ENCODE measurements at places on chromosomes 12 and 14.

DNA sequence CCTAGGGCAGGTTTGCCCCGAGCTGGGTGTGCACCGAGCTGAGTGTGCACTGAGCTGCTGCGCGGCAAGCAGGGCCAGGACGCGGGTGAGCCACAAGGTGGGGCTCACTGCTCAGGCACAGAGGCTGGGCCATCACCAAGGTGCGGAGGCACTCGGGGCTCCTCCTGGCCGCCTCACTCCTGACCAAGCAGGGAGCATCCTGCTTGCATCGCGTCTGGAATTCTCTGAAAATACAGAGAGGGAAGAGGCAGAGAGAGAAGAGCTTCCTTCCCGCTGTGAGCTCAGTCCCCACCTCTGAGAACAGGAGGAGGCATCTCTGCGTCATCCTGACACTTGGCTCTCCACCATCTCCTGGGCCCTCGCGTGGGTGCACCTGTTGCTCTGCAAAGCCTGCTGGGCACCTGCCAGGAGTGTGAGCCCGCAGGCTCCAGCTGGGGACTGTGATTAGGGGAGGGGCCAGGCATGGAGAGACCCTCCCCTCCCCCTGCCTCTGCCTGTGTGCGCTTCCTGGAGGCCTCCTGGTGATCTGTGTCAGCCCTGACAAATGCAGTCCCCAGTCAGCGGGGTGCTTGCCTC, 116.3 kb downstream of the GLT1D1 start:
- no peaks in the 10 kb centered on the region for H3K4me1 ChIP-seq
- no peaks in the 10 kb centered on the region for H3K27me3 ChIP-seq
- DNase-seq: no peak
- H3K36me3 ChIP-seq: no peaks in the 10 kb centered on the region

- H3K36me3 ChIP-seq: no peaks in the 10 kb centered on the region
- no peak overlapping the region for H3K27ac ChIP-seq
- no peak for DNase-seq
- H3K27me3 ChIP-seq: no peaks in the 10 kb centered on the region
- no peaks in the 10 kb centered on the region for H3K4me1 ChIP-seq
Measured at GRCh38 chr12:3836641-3837040, 36.6 kb downstream of the PARP11 start.

DNA sequence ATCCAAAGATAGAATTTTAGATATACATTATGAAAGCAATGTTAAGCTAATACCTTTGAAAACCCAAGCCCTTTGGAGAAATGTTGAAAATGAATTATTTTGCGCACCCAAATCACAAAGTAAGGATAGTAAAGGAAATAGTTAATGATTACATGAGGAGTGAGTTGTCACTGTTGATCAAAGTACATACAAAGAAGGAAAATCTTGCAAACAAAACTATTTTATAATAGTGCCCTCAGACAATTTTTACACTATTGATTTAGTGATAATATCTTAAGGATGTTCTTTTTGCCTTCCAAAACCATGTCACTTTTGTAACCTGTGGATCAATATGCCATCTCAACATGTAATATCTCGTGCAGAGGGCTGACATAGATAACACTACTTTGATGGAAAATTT, 146.8 kb downstream of the DUSP6 start:
- DNase-seq: no peak
- no peaks in the 10 kb centered on the region for H3K36me3 ChIP-seq

- DNase-seq: no peak
- H3K27ac ChIP-seq: no peak overlapping the region
- peaks cover 9% of the 10 kb centered on the region for H3K36me3 ChIP-seq
- H3K4me1 ChIP-seq: peaks cover 13% of the 10 kb centered on the region
Measured at GRCh38 chr14:90296641-90297040, 35.1 kb downstream of the NRDE2 start.

- H3K27ac ChIP-seq: no peak overlapping the region
- no peaks in the 10 kb centered on the region for H3K27me3 ChIP-seq
- no peak overlapping the region for H3K4me3 ChIP-seq
- no peak for DNase-seq
- peaks cover 4% of the 10 kb centered on the region for H3K4me1 ChIP-seq
Measured at GRCh38 chr12:63317286-63317846, 166.4 kb upstream of the AVPR1A start.

GRCh38 chr12:65935906-65936901, 111.9 kb downstream of the HMGA2 start:
- no peak overlapping the region for H3K4me3 ChIP-seq
- no peak for DNase-seq
- H3K4me1 ChIP-seq: no peaks in the 10 kb centered on the region
- H3K36me3 ChIP-seq: no peaks in the 10 kb centered on the region
- H3K27ac ChIP-seq: no peak overlapping the region

DNA sequence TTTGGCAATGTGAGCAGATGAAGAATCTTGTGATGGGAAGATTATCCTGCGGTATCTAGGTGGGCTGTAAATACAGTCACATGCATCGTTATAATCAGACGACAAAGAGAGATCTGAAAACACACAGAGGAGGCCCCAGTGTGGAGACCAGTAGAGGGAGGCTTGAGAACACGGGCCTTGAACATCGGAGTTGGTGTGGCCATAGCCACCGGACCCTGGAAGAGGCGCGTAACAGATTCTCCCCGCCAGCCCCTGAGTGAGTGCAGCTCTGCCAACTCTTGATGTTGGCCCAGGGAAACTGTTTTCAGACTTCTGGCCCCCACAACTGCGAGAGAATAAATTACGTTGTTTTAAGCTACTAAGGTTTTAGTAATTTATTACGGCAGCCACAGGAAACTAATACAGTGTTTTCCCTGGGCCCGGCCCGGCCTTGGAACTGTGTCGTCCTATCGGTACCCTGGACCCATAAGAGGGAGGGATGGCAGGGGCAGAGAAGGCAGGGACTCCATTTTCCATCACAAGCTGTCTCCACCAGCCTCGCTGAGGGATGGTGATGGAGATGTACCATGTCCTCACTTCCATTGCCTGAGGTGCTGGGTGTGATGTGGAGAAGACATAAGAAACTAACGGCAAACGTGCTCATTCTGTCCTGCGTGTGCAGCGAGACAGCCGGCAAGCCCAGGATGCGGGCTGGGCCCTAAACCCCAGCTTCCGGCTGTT, 91.6 kb downstream of the NTF3 start:
- H3K27me3 ChIP-seq: no peaks in the 10 kb centered on the region
- DNase-seq: no peak
- H3K36me3 ChIP-seq: no peaks in the 10 kb centered on the region
- H3K27ac ChIP-seq: no peak overlapping the region
- H3K4me1 ChIP-seq: no peaks in the 10 kb centered on the region
- H3K4me3 ChIP-seq: no peak overlapping the region

- H3K27me3 ChIP-seq: no peaks in the 10 kb centered on the region
- H3K36me3 ChIP-seq: no peaks in the 10 kb centered on the region
- H3K4me3 ChIP-seq: no peak overlapping the region
- H3K4me1 ChIP-seq: no peaks in the 10 kb centered on the region
Measured at GRCh38 chr12:15244926-15245325, 23.7 kb upstream of the RERG start.

DNA sequence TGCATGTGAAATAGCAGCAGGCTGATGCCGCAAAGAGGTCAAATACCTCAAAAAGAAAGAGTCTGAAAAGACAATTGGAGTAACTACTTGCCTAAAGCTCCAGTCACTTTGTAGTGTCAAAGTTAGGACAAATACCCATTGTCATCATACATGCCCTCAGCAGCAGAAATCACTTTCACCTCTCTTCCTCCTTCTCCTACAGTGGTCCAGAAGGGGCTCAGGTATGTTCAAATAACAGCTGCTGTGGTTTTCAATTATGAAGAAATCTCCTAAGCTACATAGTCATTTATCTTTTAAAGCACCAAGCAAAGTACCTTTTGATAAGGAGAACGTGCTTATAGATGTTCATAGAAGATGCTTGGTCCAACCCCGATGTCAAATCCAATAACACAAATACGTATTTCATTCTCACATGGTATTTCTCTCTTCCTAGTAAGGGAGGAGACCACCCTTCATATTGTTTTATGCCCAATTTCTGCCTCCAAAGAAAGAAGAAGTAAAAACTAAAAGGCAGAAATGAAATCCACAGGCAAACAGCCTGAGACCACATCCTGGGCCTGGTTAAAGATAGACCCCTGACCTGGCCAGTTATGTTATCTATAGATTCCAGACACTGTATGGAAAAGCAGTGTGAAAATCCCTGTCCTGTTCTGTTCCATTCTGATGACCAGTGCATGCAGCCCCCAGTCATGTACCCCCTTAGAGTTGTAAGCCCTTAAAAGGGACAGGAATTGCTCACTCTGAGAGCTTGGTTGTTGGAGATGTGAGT, 23.7 kb downstream of the GYS2 start:
- no peak overlapping the region for H3K27ac ChIP-seq
- no peak for DNase-seq
- no peaks in the 10 kb centered on the region for H3K4me1 ChIP-seq
- H3K27me3 ChIP-seq: no peaks in the 10 kb centered on the region
- H3K4me3 ChIP-seq: no peak overlapping the region

DNA sequence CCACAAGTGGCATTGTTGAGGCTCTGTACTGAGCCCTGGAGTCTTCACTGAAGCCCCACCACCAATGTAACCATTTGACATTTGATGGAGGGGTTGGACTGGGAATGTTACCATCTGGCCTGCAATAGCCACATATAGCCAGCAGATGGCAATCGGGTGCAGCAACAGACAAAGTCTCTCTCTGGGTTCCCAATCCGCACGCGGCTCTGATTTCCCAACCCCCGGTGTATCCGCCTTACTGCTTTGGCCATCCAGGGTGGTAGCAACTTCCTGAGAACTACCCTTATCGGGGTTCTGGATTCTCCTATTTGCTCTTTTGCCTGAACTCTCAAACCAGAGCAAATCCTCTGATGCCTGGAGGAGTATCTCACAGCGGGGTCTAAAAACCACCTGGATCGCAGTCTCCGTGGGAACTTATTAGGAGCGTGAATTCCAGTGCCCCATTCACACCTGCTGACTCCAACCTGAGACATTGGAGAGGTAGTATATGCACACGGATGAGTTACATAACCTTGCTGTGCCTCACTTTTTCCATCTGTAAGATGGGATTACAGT, 14.2 kb downstream of the VRTN start:
- no peak overlapping the region for H3K27ac ChIP-seq
- no peak overlapping the region for H3K4me3 ChIP-seq
- no peaks in the 10 kb centered on the region for H3K4me1 ChIP-seq
- no peaks in the 10 kb centered on the region for H3K36me3 ChIP-seq

GRCh38 chr14:55254581-55254980, 16.6 kb upstream of the FBXO34 start:
- no peaks in the 10 kb centered on the region for H3K36me3 ChIP-seq
- no peak overlapping the region for H3K4me3 ChIP-seq
- H3K4me1 ChIP-seq: peaks cover 5% of the 10 kb centered on the region
- no peak overlapping the region for H3K27ac ChIP-seq
- no peak for DNase-seq

- no peak overlapping the region for H3K4me3 ChIP-seq
- H3K36me3 ChIP-seq: peaks cover 42% of the 10 kb centered on the region
- H3K4me1 ChIP-seq: peaks cover 29% of the 10 kb centered on the region
- no peak overlapping the region for H3K27ac ChIP-seq
Measured at GRCh38 chr12:57213763-57214397, 2.7 kb upstream of the NXPH4 start.

DNA sequence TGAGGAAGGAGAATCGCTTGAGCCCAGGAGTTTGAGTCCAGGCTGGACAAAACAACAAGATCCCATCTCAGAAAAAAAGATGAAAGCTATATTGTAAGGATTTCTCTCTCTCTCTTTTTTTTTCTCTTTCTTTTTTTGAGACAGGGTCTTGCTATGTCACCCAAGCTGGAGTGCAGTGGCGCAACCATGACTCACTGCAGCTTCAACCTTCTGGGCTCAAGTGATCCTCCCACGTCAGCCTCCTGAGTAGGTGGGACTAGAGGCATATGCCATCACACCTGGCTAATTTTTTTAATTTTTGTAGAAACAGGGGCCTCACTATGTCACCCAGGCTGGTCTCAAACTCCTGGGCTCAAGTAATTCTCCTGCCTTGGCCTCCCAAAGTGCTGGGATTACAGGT, 5.8 kb upstream of the MRPL42 start:
- no peak overlapping the region for H3K4me3 ChIP-seq
- H3K27me3 ChIP-seq: no peaks in the 10 kb centered on the region
- no peaks in the 10 kb centered on the region for H3K4me1 ChIP-seq
- DNase-seq: no peak
- no peaks in the 10 kb centered on the region for H3K36me3 ChIP-seq

DNA sequence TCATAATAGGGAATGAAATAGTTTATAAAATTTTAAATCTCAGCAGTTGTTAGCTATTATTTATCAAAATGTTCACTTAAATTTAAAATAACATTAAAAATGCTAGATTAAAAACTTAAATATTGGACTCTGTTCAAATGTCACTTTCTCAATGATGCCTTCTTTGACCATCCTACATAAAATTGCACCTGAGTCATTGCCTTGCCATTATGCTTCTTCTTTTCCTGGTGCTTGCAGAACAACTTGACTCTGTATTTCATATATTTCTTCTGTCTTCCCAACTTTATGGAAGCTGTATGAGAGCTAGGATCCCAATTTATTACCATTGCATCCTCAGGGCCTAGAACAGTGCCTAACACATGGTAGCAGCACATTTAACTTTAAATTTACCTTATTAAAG, 37.3 kb upstream of the CPM start:
- H3K4me1 ChIP-seq: no peaks in the 10 kb centered on the region
- no peak overlapping the region for H3K4me3 ChIP-seq
- H3K27me3 ChIP-seq: no peaks in the 10 kb centered on the region
- DNase-seq: no peak
- H3K27ac ChIP-seq: no peak overlapping the region

DNA sequence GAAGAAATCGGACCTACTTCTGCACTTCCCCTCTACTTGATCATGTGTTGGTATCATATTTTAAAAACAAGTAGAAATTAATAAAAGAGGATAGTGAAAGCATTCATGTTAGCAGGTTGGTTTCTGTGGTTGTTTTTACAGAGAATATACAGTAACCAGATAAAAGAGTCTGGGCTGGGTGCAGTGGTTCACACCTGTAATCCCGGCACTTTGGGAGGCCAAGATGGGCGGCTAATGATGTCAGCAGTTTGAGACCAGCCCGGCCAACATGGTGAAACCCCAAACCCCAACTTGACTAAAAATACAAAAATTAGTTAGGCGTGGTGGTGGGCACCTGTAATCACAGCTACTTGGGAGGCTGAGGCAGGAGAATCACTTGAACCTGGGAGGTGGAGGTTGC, 55.9 kb downstream of the LRP6 start:
- H3K4me3 ChIP-seq: no peak overlapping the region
- no peak for DNase-seq
- H3K27ac ChIP-seq: no peak overlapping the region
- no peaks in the 10 kb centered on the region for H3K4me1 ChIP-seq
- no peaks in the 10 kb centered on the region for H3K27me3 ChIP-seq

DNA sequence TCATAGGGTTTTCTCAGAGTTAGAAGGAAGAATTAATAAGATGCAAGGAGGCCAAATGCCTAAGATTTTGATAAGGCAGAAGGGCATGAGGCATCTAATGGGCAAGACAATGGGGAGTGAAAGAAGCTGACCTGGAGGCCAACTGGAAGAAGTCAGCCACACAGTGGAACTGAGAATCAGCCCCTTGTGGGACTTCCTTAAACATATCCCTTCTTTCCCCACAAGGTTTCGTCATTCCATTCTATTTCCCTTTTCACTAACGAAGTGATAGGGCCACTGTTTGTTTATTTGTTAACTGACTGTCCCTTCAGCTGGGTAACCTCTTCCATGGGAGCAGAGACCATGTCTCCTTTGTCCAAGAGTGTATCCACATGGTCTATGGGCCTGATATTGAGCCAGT, 86.2 kb downstream of the HELB start:
- H3K27me3 ChIP-seq: no peaks in the 10 kb centered on the region
- no peaks in the 10 kb centered on the region for H3K36me3 ChIP-seq
- H3K4me1 ChIP-seq: no peaks in the 10 kb centered on the region
- H3K27ac ChIP-seq: no peak overlapping the region
- H3K4me3 ChIP-seq: no peak overlapping the region

Measured in esophagus squamous epithelium (tissue), 5 donors.